ENCODE measurements at places on chromosomes 4 and X.

GRCh38 chr4:72886602-72887001 lies 182.9 kb downstream of the COX18 start:
- no peak for DNase-seq

- DNase-seq, result no peak
Measured at GRCh38 chr4:41258783-41259182, 2.1 kb downstream of the UCHL1 start.

- DNase-seq, result no peak
Measured at GRCh38 chr4:107991945-107992630, 2.4 kb downstream of the HADH start.

DNA sequence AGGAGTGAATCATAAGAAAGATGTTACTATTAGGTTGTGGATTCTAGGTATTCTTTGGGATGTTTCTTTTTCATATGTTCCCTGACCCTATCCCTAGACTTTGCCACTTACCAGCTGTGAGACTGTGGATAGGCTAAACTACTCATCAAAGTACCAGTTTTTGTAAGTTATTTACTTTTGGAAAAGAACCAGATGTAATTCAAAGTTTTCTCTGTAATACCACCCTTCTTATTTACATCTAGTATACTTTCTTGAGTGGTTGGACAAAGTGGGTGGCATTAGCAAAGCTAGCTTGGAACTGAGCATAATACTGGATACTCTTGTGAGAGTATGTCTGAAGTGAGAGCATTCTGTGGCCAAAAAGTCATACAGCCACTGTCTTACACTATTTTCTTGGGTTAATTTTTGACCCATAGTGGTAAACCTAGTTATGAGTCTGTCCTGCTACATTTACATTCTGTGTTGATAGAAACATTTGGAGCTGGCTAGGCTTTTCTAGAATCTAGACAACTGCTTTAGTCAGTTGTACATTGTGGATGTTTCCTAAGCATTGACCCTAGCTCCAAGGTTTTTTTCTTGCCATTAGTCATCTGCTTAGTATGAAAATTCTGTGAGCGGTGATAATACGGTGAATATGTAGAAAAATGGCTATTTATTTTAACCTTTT lies 41.7 kb downstream of the KDM6A start:
- no peak for DNase-seq

- no peak for DNase-seq
Measured at GRCh38 chr4:101071241-101071640, 276.1 kb downstream of the PPP3CA start.

DNA sequence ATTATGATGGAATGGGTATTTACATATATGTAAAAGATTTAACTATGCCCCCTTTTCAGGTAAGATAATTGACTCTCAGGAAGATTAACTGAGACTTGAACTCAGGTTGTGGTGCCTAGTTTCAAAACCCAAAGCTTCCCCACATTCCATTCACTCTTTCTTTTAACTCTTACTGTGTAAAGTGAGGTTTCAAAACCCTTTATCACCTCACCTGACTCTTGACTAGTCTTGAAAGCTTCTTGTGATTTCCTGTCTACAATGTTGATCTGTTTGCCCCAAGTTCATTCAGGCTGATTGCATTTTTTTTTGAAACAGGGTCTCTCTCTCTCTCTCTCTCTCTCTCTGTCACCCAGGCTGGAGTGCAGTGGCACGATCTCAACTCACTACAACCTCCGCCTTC lies 40.5 kb upstream of the RAPGEF2 start:
- no peak for DNase-seq

GRCh38 chrX:69896046-69896445 lies 153.7 kb downstream of the AWAT2 start:
- DNase-seq, result no peak

DNA sequence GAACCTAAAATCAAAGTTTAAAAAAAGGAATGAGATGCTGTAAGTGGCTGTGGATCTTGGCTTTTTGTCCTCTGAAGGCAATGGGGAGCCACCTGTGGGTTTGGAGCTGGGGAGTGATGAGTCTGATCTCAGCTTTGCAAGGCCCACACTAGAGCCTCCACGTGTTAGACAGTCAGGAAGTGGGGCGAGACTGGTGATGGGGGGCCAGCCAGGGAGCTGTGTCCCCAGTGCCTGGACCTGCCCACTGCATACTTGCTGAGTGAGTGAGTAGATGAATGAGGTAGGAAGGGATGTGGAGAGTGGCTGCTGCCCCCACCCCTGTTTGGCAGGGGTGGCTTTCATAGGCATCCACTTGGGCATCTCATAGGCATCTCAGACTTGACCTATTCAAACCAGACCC lies 84.0 kb downstream of the NHSL2 start:
- DNase-seq, result no peak

DNA sequence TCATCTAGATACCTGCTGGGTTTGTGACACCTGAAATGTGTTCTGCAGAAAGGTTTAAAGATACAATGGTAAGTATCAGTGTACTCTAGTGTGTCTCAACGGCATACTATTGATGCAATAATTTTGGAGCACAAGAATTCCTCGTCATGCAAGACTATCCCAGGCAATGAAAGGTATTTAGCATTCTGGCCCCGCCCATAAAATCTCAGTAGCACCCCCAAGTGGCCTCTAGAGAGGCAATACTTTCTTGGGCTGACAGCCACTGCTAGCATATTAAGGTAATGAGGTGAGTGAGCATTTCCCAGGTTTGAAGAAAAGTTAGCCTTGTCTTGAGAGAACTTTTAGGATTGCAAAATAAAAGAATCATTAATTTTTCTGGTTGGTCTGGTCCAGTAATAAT lies 24.0 kb downstream of the TAB3 start:
- peak; percentile 19 for DNase-seq

GRCh38 chrX:70338290-70338689 lies 48.4 kb downstream of the KIF4A start:
- no peak for DNase-seq

DNA sequence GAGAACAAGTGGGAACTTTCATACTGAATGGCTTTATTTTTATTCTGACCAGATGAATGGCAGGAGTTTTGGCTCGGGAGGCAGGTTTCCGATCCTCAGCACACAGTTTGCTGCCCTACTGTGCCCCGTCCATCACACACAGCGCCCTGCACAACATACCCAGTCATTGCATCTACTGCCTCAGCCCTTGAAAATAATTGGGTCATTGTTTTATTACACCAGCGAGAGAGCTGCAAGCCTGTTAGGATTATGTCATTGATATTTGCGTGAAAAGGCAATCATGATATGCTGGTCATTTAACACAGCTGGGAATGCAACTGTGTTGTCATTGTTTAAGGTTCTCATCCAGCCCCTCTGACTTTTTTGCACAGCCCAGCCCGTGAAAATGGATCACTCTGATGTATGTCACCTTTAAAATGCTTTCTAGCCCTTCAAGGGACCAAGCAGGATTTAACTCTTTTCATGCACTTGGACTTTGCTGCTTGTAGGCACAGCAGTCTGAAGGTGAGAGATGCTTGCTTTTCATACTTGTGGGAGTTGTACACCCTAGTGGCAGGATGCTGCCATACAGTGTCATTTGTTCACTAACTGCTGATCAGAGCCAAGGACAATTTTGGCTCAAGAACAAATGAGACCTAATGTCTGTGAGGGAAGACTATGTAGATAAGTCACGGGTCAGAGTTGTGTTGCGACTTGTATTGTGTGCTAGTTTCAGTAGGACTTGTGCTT lies 62.3 kb downstream of the RTL9 start:
- no peak for DNase-seq

- no peak for DNase-seq
Measured at GRCh38 chr4:181549576-181550188, 693.5 kb upstream of the TENM3 start.

DNA sequence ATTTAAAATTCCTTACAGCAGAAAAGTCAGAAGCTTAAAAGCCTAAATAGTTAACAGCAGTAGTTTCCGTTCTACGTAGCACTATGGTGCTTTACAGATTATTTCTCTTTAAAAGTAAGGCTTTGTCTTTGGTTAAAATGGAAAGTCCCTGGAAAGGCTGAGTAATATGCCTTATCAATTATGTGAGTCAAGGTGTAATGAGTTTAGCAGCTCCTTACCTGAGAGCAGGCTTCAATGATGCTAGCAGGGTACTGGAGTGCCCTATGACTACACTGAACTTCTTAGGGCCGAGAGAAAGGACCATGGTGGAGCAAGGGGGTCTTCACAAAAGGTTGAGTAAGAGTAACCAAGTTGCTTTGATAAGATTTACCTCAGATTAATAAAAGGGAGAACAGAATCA lies 12.6 kb upstream of the NKX6-1 start:
- no peak for DNase-seq

DNA sequence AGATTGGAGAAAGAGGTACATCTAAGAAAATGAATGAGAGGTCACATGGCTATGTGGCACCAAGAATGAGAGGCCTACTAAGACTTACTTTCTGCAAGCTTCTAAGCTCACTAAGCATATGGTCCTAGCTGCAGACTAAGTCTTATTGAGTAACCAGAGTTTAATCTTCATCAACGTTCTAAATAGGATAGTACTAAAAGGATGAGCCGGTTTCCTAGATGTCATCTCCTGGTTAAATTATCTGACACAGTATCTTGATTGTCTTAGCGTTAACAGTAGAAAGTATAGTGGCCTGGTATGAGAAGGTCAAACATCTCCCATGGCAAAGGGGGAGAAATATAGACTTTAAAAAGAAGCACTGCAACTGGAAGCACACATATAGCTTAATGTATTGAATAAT lies 448.1 kb downstream of the PDGFC start:
- DNase-seq, result no peak

- no peak for DNase-seq
Measured at GRCh38 chr4:21872101-21872500, 76.5 kb downstream of the KCNIP4 start.
